ENCODE measurements at places on chromosomes 3 and 15.
A peak's percentile ranks its signal among the peaks of the same experiment; 100 is the strongest.

DNA sequence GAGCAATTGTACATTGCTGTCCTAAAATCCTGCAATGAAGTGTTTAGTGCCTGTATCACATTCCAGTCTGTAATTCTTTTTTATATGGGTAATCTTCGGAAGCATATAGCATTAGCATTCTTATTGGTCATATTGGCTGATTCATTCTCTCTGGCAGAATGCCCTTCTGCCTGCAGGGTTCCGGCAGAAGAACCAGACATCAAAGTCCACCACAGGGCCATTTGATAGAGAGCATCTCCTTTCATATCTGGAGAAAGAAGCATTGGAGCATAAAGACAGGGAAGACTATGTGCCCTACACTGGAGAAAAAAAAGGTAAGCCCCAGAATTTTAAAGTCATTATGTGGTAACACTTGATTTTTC, 39.6 kb downstream of the TMOD3 start:
- no peak for DNase-seq

DNA sequence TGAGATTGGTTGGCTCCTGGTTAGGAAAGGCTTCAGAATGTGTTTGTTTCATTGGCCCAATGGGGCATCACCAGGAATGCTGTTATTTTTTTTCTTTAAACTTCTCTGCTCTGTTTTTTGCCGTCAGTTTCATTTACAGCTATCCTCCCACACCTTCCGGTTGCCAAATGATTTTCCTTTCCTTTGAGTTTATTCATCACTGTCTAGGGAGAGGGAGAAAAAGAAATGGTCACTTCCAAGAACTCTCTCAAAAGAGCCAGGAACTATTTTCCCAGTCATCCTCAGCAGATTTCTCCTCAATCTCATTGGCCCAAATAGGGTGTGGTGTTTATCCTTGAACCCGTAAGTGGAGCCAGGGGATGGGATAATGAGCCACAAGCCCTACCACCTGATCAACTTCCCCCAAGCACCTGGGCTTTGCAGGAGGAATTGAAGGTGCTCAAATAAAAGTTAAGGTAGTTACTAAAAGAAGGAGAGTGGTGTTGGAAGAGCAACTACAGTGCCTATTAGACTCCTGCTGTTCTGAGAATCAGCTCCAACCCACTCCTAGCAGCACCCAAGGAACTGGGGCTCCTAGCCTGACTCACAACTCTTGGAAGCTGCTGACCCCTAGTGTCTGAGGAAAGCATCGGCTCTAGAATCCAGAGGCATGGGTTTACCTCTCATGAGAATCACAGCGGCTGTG, 183.8 kb upstream of the IL12A start:
- DNase-seq: peak; percentile 69

DNA sequence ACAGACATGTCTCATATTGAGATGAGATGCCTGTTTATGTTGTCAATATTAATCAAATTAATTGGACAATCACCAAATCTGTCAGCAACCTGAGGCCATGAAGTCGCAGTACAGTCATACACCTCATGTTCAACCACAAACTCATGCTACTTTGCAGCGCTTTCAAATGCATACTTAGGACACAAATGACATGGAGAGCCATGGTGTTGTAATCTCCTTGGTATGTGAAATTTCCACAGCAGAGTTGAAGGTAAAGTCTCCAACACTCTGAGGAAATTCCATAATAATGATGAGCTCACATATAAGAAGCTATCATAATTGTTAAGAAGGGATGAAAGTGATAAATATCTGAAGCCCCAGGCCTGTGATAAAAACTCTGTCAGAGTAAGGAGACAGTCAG, 873.9 kb downstream of the MCTP2 start:
- DNase-seq: no peak

DNA sequence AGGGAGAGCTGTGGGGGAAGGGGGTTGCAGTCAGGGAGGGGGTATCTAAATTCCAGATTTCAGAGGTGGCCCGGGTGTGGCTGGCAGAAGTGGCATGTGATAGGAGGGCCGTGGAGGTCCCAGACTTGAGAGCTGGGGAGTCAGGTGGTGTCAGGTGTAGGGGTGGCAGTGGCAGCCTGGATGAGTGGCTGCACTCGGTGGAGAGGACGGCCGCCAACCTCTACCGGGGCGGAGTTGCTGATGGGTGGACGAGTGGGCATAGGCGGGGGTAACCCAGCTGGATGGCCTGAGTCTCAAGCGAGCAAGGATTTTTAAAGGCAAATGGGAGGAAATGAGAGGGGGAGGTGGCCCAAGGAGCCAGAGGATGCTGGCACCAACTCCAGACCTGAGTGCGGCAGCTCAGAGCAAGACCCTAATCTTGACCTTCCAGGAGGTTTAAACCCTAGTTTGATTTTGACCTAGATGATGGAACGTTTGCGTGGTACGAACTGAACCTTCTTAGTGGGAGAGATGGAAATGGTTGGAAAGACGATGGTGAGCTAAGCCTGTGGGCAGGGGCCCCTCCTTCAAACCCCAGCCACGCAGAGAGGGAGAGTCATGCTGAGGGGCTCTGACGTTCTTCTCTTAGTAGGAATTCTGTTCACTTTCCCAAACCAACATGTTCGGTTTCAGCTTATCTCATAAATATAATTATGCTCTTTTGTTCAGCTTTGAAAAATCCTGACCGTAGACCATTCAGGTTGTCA, 8.0 kb downstream of the TRAK1 start:
- no peak for DNase-seq

DNA sequence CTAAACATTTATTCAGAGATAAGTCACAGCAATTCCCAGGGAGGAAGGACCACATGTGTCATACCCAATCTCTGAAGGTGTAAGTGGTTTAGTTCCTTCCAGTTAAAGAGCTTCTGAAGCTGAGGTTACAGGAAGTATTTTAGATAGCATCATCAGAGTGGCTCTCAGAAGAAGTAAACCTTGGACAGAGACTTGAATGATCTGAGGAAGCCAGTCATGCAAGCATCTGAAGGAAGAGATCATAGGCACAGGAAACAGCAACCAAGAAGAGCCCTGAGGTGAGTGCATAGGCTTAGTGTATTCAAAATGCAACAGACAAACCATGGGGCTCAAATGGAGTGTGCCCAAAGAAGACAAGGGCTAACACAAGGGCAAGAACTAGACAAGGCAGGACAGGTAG, 210.3 kb downstream of the ULK4 start:
- no peak for DNase-seq

DNA sequence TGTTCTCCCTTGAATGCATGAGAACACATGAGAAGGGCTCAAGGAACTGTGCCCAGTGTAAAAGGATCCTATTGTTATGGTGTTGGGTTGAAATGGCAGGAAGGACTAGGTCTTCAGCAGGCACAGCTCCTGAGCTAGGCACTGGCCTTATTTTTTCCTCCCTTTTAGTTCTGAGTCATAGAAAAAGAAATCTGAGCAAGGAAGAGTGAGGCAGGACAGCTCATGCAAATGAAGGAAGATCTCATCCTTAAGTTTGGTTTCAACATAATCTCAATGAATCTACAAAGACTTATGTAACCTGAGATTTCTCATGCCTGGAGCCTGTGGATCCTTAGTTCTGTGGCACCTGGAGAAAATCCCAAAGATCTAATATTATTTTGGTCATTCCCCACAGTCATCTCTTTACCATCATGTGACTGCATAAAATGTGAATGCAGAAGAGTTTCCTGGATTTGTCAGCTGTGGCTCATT, 188.6 kb upstream of the TBL1XR1 start:
- DNase-seq: no peak

GRCh38 chr3:2765002-2765579, 345.1 kb downstream of the IL5RA start:
- no peak for DNase-seq
